Activated T-cell treated with anti-CD3 and anti-CD28 coated beads, Interleukin-2, amount 50 U/mL, for 4 hours (primary cell): ENCODE measurements at places on chromosomes 7 and 10.

GRCh38 chr10:112525200-112525599, 78.2 kb downstream of the VTI1A start:
- no peak for DNase-seq

DNA sequence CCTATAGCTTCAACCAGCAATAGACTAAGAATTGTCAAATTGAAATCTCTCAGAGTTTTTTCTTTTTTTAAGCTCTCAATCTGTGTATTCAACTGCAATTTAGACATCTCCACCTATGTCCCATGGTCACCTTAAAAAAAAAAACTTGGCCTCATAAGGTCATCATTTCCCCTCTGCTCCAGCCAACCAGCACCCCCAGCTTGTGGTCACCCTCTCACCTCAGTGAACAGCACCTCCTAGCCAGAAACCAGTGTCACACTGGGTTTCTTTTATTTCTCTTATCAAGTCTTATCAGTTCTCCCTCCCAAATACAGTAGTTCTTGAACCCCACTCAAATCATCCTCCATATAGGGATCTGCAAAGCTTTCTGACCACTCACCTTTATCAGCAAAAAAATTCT, 4.0 kb downstream of the ITGB1 start:
- no peak for DNase-seq

GRCh38 chr10:44980309-44981171, 1.9 kb upstream of the DEPP1 start:
- no peak for DNase-seq

DNA sequence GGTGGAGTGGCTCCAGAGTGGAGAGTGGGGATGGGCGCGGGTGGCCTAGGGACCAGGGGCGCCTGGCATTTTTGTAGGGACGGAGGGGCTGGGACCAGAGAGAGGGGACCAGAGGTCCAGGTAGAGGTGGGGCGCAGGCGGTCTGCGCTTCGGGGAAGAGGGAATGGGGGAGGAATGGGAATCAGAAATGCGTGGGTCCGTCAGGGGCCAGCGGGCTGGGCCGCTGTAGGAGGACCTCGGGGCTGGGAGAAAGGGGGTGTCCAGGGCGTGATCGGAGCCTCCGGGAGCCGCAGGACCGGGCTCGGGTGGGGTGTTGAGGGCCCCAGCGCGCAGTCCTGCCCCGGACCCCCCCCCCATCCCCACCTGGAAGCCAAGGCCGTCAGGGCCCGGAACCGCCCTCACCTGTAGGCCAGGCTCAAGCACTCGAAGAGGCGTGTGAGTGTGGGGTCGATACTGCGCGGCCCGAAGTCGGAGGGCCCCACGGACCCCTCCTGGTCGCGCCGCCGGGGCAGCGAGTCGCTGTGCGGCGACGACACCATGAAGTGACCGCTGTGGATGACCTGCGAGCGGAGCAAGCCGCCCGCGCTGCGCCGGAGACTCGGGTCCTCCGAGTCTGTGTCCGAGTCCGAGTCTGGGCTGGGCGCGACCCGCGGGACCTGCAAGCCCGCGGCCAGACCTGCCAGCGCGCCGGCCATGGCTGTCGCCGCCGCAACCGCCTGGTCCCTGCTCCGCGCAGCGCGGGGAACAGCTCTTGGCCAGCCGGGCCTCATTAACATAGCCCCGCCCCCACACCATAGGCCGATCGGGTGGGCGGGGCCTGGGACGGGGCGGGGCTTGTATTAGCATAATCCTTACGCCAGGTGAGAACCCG, at the start of gene MLXIPL:
Gene MLXIPL (minus strand): TSS at position 725 of the 871 bp plus-strand sequence. CDS start 30 bp downstream, at position 695.
- peak; percentile 43 for DNase-seq

DNA sequence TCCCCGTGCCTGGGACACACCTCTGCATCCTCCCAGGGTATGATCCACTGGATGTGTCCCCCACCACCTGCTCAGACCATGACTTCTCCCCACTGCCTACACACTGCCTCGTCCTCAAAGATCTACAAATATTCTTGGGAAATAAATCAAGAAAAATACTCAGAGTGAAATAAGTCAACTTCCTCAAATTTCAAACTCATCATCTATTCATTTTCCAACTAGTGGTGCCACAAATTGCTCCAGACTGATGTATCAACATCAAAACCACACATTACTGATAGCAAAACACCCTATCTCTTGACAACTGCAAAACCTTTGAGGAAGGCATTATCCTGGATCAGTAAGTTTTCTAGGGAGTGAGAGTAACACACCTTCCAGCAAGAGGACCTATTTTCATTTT, 87.7 kb downstream of the GRB10 start:
- no peak for DNase-seq

DNA sequence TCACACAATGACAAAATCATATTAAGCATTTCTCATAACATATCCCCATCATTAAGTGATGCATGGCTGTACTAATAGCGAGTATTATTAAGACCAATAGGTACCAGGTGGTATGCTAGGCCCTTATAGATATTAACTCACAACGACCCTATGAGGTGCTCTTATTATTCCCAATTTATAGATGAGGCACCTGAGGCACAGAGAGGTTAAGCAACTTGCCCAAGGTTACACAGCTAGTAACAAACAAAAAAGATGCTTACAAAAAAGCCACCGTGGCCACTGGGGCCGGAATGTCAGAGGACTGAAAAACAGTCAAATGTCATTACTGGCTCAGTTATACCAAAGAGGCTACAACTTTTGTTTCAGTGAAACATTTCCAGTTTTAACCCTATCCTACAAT, 96.0 kb downstream of the OR13A1 start:
- DNase-seq = no peak

- no peak for DNase-seq
Observed at GRCh38 chr7:107103369-107103768, 58.9 kb downstream of the PRKAR2B start.

GRCh38 chr10:70896551-70896950, 8.2 kb upstream of the PCBD1 start:
- no peak for DNase-seq

- no peak for DNase-seq
Observed at GRCh38 chr7:1246871-1247526, 14.3 kb downstream of the UNCX start.

DNA sequence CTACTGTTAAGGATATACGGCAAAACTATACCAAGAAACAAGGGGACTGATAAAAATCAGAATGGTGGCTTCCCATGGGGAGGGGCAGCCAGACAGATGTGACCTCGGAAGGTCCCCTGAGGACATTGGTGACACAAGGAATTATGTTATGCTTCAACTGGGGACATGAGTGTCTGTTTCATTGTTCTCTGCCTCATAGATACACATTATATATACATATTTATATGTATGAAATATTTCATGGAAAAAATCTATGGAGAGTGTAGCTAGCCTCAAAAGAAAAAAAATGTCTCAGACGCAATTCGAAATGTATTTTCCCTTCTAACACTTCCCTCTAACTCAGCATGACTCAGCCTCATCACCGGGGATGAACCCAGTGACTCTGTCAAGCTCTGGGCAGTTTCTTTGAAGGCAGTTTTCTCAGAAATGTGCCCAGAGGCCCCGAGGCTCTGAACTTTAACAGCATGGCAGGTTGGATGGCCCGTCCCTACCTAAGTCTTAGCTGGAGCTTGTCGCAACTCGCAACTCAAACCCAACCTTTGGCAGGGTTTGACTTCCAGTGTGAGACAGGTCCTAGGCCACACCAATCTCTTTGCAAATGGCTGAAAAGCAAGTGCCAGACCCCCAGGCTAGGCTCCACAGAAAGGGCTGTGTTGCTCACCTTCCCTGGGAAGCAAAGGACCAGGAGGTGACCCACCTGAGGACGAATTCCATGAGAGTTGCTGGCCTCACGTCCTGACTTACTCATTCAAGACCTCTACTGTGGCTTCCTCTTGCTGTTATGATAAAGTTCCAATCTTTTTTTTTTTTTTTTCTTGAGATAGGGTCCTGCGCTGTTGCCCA, 86.9 kb downstream of the CARD11 start:
- peak; percentile 37 for DNase-seq

DNA sequence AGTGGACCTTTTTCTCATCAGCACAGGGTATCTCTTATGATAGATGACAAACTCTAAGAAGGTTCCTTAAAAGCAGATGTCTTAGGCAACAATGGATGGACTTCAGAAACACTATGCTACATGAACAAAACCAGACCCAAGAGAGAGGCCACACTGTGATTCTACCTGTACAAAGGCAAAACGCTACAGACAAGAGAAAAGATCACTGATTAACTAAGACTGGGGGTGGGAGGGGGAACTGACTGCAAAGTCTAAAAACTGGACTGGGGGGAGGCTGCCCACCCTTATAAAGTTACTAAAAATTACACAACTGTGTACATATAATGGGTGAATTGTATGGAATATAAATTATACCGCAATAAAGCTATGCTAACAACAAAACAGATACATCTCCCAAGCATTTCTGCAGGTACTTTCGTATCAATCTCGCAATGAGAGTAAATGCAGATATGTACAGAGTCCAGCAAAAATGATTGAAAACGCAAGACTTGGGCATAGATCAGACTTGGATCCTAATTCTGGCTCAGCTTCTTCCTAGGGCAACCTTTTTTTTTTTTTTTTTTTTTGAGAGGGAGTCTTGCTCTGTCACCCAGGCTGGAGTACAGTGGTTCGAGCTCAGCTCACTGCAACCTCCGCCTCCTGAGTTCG, 179.7 kb downstream of the FAM107B start:
- no peak for DNase-seq

- no peak for DNase-seq
Observed at GRCh38 chr10:74227697-74228424, 76.8 kb downstream of the ADK start.

GRCh38 chr7:2156756-2157472, 75.8 kb downstream of the MAD1L1 start:
- DNase-seq = no peak
